ENCODE measurements at places on chromosomes 1 and 21.
A peak's percentile ranks its signal among the peaks of the same experiment; 100 is the strongest.

GRCh38 chr1:4653328-4653660 is 1.1 kb upstream of the AJAP1 start:
- DNase-seq, result no peak

DNA sequence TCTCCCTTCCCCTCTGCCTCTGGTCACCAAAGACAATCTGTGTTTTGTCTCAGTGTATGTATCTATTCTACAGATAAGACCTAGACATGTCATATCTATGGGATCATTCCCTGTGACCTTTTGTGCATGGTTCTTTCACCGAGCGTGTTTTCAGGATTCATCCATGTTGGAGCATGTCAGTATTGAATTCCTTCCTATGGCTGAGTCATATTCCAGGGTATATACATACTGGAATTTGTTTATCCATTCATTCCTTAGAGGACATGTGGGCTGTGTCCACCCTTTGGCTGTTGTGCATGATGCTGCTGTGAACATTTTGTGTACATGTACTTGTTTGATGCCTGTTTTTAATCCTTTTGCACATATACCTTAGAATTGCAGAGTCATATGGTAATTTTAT is 69.9 kb downstream of the NFASC start:
- no peak for DNase-seq

DNA sequence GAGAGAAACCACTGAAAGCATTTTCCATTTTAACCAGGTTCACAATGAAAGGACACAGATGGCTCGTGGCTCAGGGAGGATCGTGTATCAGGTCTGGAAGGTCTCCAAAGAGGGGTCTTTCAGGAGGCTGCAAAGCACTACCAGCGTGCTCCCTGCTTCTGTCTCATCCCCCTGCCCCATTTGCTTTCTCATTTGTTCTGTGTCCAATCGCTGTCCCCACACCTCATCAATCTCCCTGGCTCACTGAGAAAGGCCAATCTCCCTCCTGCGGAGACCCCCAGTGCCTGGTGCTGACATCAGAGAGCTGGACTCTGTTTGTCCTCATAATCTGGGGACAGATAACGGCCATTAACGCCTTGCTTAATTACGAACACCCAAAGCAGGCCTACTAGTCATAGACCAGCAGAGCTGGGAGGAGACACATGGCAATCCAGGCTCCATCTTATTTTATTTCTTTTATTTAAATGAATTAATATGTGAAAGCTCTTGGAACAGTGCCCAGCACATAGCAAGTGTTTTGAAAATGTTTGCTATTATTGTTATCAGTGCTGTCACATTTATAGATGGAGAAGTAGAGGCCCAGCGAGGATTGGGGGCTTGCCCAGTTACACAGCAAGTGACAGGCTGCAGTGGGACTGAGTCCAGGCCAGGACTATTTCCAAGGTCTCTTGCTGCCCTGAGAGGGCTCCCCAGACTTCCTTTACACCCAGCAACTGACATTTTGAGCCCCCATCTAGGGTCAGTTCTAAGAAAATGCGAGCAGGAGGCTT is 341.0 kb upstream of the USP24 start:
- DNase-seq, result no peak

DNA sequence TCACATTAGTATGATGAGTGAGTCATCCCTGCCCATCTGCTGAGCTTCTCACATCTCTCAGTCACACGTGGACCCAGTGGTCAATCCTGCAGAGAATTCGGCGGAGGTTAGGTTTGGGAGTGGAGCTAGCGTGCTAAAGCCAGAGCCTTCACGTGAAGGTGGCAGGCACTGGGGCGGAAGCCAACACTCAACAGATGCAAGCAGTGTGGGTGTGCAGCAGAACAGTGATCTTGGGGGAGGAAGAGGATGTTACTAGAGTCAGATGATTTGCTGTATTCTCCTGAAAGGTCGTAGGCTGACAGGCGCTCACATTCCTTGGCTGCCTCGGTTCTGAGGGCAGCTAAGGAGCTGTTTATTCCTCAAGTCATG is 6.7 kb downstream of the C1orf115 start:
- no peak for DNase-seq

DNA sequence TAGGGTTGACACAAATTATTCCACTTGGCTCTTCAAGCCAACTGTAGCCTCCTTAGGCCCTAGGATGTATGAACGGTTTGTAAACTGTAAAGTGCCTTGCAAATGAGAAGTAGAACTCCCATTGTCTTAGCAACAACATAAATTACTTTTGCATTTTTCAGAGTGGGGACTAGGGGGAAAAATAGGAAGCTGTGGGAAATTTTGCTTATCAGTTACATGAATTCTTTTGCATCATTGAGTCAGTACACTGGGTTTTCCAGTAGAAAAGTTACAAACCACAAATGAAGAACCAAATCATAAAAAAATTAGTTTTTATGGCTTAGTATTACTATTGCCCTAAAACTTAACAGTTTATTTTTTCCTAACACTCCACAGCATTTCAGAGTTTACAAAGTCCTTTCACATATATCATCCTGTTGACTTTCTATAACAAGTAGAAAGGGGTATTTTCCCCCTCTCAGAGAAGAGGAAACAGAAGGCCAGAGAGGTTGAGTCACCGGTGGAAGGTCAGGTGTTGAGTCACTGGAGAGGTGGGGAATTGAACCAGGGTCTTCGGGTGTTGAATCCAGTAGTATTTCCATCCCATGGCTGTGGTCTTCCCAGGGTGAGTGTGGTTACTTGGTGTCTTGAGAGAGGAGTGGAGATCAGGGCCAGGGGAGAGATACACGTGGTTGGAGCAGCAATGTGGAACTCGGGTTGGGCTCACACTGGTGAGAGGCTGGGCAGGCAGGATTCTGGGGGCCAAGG is 71.9 kb upstream of the USP24 start:
- peak; percentile 27 for DNase-seq

GRCh38 chr1:9759939-9760338 is 63.8 kb downstream of the CLSTN1 start:
- no peak for DNase-seq

DNA sequence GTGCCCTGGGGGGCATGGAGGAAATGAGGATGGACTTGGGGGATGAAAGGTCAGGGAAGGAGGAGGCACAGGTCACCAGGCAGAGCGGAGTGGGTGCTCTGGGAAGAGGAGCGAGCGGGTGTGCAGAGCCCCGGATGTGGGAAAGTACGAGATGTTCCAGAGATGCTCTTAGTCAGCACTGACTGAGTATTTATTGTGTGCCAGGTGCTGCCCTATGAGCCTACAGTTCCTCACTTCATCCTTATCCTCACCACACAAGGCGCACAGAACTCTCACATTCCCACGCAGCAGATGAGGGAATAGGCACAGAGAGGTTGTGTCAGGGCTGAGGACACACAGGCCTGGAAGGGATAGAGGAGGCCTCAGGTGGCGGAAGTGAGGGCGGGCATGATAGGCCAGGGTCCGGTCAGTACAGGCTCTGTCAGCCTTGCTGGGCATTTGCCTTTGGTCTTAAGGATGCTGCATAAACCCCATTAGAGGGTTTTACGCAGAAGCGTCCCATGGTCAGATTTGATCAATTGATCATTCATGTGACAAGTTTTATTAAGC is 77.3 kb downstream of the ARHGEF10L start:
- no peak for DNase-seq

GRCh38 chr1:42891465-42892138 is 45.2 kb downstream of the ZNF691 start:
- DNase-seq, result no peak

GRCh38 chr1:246631426-246631825 is 65.2 kb downstream of the CNST start:
- DNase-seq, result no peak

- DNase-seq, result no peak
These were observed 87.5 kb downstream of the RGS2 start for GRCh38 chr1:192896376-192896775.

- no peak for DNase-seq
These were observed 481 bp upstream of the SLAMF1 start for GRCh38 chr1:160647329-160647720.

DNA sequence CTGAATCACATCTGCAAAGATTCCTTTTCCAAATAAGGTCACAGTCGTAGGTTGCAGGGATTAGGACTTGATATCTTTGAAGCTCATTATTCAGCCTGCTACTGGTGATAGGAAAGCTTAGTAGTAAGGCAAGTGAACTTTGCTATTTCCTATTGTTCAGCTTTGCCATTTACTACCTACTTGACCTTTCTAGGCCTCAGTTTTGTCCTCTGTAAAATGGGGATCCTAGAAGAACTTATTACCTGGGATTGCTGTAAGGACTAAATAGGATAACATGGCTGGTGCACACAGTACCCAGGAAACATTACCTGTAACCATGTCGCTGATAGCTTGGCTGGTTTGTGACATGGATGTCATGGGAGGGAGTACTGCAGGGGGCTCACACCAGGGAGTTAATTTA is 24.5 kb downstream of the UMODL1 start:
- DNase-seq, result no peak

GRCh38 chr1:81439046-81439823 is 361.5 kb upstream of the ADGRL2 start:
- no peak for DNase-seq

DNA sequence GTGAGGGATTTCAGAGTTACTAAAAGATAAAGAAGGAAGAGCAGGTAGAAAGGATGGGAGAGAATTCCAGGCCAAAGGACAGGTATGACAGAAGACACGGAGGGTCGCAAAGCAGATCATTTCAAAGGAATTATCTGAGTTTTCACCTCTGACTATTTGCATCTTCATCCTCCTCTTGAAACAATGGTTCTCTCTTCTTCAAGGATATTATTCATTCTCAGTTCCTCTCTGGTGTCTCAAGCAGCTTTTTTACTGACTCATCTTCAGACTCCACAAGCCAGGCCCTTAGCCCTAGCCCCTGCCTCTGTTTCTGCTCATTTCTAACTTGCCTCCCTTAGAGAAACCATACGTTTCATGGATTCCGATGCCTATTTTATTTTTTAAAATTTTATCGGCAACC is 15.0 kb downstream of the DDX59 start:
- no peak for DNase-seq

All from stimulated activated CD4-positive, alpha-beta T cell treated with anti-CD3 and anti-CD28 coated beads, Interleukin-2, amount 100 ng/mL, for 24 hours (primary cell).